Hematopoietic multipotent progenitor cell treated with erythropoietin and hydrocortisone succinate and interleukin-3 and kit ligand, for 15 days (in vitro differentiated cells): ENCODE measurements at places on chromosomes 7 and 10.
A peak's percentile ranks its signal among the peaks of the same experiment; 100 is the strongest.

GRCh38 chr7:95539426-95539825, 53.7 kb downstream of the ASB4 start:
- DNase-seq: no peak

DNA sequence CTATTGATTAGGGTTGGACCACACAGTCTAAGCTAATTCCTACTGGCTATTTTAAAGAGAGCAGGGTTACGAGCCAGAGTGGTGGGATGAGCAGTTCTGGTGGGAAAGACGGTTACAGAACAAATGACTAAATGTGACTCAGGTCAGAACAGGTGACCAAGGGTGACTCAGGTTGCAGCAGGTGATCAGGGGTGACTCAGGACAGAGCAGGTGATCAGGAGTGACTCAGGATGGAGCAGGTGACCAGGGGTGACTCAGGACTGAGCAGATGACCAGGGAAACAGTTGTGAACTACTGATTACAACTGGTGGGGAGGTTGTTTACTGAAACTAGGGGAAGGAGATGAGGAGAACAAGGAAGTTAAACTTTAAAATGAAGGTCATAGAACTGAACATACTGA, 366.3 kb downstream of the ABCA13 start:
- no peak for DNase-seq

GRCh38 chr7:134587750-134588149, 38.8 kb downstream of the AKR1B15 start:
- DNase-seq: no peak

GRCh38 chr10:485776-486175, 203.7 kb downstream of the DIP2C start:
- DNase-seq: no peak

DNA sequence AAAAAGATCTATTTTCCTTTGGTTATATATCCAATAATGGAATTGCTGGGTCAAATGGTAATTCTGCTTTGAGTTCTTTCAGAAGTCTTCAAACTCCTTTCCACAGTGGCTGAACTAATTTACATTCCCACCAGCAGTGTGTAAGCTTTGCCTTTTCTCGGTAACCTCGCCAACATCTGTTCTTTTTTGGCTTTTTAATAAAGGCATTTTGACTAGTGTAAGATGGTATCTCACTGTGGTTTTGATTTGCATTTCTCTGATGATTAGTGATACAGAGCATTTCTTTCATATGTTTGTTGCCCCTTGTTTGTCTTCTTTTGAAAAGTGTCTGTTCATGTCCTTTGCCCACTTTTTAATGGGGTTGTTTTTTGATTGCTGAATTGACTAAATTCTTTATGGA, 285.0 kb downstream of the MALRD1 start:
- no peak for DNase-seq

- DNase-seq: no peak
Observed at GRCh38 chr7:111647881-111648280, 85.6 kb upstream of the IMMP2L start.

DNA sequence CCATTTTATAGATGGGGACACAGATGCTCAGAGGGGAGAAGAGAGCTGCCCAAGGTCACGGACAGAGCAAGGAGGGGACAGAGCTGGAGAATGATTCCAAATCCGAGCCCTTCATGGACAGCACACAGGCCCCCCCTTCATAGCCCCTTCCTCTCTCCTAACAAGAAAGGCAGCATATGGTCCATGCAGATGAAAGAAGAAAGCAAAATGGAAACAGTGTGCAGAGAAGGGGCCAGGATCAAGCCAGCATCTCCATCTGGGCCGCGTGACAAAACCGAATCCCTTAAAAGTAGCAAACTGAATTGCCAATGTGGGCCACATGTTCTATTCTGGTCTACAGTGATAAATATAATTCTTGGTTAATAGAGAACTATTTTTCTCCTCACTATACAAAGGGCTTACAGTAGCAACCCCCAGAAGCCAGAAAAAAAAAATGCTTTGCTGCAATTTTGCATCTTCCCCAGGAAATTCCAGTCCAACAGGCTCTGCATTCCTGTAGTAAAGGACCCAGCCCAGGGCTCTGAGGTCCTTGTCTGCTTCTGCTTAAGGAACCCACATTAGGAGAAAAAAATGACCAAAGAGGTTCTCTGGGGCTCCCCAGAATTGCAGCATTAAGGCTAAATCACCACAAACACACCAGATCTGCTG, 7.8 kb downstream of the CPXM2 start:
- no peak for DNase-seq

DNA sequence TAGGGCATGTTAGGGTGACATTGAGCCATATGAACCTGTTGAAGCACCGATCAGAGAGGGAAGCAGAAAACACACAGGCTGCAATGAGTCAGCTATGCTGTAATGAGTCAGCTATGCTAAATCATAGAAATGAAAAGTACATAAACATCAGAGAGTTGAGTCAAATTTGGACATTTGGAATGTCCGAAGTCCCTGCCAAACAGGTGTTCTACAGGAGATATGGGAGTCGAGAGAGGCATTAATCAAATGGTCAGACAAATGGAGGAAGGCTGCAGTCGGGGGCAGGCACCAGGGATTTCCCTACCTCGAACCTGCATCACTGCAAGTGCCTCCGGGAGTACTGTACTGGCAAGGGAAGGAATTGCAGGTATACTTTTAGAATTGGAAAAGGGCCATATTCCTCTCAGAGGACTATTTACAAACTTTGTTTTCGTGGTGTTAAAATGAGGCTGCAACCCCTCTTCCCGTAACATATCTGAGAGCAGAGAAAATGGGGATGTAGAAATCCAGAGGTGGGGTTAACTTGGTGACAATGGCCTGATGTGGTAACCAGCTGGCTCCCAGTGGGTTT, 8.8 kb upstream of the ZC3HAV1 start:
- DNase-seq: peak; percentile 74

GRCh38 chr7:8205031-8205387, 57.0 kb downstream of the ICA1 start:
- no peak for DNase-seq

DNA sequence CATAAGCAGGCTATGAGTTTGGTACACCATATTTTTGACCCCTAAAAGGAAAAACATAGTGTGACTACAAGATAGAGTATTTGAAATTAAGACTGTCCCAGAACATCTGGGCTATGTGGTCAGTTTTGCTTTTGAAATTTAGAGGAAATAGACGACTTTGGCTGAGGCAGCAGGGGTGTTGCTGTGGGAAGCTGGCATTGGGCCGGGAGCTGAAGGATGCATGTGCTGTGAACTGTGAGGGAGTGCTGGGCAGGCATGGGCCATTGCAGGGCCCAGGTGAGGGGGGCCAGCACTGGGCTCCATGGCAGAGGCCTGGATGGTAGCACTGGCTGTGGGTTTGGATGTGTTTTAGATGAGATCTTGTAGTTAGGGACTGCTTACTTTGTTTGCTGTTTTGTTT, 168.3 kb downstream of the BMPER start:
- no peak for DNase-seq

DNA sequence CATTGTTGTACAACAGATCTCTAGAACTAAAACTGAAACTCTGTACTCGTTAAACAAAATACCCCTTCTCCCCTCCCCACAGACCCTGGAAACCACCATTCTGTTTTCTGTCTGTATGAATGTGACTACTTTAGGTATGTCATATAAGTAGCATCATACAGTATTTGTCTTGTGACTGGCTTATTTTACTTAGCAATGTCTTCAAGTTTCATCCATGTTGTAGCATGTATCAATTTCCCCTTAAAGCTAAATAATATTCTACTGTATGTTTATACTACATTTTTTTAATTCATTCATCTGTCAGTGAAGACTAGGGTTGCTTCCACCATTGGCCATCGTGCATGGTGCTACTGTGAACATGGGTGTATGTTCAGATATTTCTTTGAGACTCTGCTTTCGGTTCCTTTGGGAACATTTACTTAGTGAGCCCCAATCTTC, 71.2 kb upstream of the RPA3 start:
- no peak for DNase-seq

- no peak for DNase-seq
Observed at GRCh38 chr7:66790196-66790595, 49.7 kb downstream of the RABGEF1 start.

DNA sequence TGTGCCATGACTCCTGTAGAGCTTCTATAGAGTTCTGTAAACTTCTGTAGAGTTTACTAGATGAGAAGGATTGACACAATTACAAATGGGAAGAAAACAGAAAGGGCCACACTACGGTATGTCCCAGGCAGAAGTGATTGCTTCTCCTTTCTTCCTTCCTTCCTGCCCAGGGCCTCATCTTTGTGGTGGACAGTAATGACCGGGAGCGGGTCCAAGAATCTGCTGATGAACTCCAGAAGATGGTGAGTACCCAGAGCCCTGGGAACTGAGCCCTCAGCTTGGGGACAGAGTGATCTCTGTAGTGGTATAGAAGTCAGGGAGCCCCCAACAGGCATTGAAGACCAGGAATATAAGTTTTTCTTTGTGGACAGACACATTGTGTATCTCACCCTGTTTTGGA, 1.7 kb downstream of the ARF5 start:
- DNase-seq: no peak

- no peak for DNase-seq
Observed at GRCh38 chr7:31651234-31652062, 35.6 kb upstream of the PPP1R17 start.

- no peak for DNase-seq
Observed at GRCh38 chr7:106048706-106049020, 63.4 kb downstream of the SYPL1 start.

GRCh38 chr10:56085406-56086122, 275.5 kb downstream of the ZWINT start:
- DNase-seq: no peak

DNA sequence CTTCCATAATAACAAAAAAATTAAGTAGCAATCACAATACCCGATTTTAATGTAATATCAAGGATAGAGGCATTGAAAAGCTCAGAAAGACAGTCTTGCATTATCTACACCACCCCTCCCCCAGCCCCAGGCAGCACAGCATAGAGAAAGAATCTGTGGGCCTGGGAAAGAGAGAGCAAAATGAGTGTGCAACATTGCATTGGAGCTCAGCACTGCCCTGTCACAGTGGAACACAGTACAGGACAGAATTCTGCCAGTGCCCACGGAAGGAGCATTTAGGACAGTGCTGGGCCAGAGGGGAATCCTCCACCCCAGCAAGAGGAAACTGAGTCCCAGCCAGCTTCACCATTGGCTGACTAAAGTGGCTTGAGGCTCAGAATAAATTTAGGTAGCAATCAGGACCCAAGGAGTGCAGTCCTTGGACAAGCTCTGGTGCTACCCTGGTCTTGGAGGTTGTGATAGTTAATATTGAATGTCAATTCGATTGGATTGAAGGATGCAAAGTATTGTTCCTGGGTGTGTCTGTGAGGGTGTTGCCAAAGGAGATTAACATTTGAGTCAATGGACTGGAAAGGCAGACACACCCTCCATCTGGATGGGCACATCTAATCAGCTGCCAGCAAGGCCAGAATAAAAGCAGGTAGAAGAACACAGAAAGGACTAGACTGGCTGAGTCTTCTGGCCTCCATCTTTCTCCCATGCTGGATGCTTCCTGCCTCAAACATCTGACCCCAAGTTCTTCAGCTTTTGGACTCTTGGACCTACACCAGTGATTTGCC, 234.4 kb downstream of the ANK3 start:
- DNase-seq: no peak

GRCh38 chr10:71447676-71448075, 51.0 kb downstream of the CDH23 start:
- DNase-seq: no peak

GRCh38 chr7:105743351-105744090, 132.9 kb downstream of the ATXN7L1 start:
- DNase-seq: no peak

DNA sequence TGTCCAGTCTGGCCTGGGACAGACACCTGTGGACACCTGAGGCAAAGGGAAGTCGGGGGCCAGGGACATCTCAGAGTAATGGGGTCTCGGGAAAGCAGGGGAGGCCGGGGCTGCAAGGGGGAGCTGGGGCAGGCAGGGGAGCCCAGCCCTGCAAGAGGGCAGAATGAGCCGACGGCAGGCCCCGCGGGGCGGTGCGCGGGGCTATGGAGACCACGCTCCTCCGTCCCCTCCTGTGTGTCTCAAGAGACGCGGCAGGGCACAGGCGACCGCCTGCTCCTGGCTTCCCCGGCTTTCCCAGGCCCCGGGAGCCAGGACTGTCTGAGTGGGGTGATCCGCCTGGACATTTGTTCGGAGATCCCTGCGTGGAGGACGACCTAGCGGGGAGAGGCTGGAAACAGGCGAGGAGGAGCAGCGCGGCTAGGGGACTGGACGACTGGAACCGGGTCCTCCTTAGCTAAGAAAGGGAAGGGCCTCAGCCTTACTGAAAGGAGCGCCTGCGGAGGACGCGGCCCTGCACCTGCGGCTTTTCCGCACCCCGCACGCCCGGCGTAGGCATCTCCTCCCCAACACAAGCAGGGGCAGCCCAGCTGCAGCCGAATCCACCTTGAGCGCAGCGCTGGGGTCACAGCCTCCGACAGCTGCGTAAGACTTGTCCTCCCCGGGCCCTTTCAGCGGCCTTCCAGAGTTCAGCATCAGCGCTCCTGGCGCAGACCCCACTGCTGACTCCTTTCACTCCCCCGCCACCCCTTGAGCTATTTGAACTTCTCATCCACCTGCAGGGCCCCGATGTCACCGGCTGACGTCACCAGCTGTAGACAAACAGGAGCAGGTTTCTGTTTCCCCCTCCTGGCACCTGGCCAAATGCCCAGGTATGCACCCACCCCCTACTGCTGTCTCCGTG, 176.4 kb downstream of the ZNF248 start:
- DNase-seq: no peak

DNA sequence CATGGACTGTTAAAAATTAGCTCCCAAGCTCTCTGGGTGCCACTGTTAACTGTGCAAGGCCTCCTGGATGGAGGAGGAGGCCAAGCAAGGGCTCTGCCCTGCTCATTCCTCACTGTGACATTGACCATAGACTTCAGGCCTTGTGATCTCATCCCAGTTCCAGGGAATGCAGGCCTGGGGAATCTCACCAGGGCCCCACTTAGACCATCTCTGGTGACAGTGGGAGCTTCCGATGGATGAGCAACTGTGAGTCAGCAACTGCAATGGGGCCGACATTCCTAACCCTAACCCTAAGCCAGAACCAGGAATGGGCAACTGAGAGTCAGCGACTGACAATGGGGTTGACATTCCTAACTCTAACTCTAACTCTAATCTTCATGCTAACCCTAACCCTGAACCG, 50.4 kb upstream of the MSMB start:
- DNase-seq: no peak

DNA sequence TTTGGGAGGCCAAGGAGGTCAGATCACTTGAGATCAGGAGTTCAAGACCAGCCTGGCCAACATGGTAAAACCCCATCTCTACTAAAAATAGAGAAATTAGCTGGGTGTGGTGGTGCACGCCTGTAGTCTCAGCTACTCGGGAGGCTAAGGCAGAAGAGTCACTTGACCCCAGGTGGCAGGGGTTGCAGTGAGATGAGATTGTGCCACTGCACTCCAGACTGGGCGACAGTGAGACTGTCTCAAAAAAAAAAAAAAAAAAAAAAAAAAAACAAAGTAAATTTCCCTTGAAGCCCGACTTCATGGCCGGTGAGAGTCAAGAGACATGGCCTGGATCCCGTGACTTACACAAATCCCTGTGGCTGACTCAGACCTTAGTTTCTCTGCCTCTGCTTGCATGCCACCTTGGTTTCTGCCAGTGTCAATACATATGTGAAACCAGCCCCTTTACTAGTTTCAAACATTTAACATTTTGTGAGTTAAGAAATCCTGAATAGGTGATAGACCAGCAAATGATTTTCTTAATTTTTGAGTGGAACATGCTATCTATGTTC, 62.8 kb downstream of the ZEB1 start:
- DNase-seq: no peak
